Amygdala (tissue), 56 donors: ENCODE measurements at places on chromosomes 2 and 18.

- DNase-seq, result no peak
These were observed 61.0 kb upstream of the EPAS1 start for GRCh38 chr2:46236006-46236875.

GRCh38 chr2:151042964-151043363, 218.7 kb downstream of the RBM43 start:
- no peak for DNase-seq

DNA sequence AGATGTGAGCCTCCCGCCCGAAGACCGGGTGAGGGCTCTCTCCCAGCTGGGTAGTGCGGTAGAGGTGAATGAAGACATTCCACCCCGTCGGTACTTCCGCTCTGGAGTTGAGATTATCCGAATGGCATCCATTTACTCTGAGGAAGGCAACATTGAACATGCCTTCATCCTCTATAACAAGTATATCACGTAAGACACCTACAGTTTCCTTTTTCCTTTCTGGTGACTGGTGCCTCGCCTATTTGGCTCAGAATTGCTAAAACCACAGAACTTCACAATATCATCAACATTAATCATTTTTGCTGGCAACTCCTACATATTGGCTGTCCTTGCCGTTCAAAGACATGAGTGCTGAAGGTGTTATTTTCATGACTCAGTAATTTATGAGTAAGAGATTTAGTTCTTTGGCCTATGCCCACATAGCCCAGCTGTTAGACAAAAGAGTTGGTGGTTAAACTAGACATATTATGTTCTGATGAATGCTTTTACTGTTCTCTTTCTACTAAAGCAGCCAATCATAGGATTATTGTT, 2.2 kb downstream of the STAMBP start:
- DNase-seq, result no peak

GRCh38 chr2:232502911-232503808, 15.5 kb upstream of the ECEL1 start:
- no peak for DNase-seq

- no peak for DNase-seq
These were observed 10.2 kb downstream of the DSG4 start for GRCh38 chr18:31386741-31387140.

DNA sequence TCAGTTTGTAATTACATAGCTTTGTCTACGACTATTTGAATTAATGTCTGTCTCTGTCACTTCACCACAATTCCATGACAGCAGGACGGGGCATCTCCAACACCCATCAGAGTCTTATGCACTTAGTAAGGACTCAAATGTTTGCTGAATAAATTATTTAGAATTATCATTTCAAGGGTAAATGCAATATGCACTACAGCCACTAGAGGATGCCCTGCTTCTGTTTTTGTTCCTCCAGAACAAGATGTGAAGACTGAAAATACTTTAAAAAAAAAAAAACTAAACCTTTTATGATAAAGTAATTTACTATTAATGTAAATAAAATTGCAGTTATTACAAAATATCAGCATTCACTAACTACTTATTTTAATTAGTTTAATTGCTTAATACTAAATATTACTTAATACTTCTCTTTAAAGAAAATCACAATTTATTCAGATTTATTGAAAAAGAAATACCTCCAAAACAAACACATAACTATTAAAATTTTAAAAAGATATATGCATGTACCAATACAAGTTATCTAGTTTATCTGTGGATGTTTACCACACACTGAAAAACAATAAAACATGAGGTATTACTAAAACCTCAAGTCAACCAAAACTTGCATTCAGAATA, 3.2 kb downstream of the PIGN start:
- DNase-seq, result no peak

DNA sequence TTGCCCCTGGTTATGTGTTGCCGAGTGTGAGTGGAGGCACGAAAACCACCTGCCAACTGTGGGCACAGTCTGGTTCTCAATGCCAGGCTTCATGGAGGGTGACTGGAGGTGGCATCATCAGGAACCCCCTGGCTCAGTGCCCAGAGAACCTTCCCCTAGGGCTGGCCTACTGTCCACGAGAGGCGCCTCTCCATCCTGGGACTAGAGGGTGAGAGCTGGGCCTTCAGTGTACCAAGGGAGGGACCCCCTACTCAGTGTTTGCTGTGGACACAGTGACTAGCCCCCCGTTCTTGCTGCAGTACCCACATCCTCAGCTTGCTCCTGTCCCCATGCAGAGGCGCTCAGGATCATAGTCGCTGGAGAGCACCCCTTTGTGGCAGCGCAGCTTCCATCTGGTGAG, 202.6 kb downstream of the HDAC4 start:
- no peak for DNase-seq

- DNase-seq, result no peak
These were observed 193.9 kb downstream of the EIPR1 start for GRCh38 chr2:3183766-3184165.

GRCh38 chr2:189927823-189928222, 134.7 kb downstream of the MSTN start:
- DNase-seq, result no peak

DNA sequence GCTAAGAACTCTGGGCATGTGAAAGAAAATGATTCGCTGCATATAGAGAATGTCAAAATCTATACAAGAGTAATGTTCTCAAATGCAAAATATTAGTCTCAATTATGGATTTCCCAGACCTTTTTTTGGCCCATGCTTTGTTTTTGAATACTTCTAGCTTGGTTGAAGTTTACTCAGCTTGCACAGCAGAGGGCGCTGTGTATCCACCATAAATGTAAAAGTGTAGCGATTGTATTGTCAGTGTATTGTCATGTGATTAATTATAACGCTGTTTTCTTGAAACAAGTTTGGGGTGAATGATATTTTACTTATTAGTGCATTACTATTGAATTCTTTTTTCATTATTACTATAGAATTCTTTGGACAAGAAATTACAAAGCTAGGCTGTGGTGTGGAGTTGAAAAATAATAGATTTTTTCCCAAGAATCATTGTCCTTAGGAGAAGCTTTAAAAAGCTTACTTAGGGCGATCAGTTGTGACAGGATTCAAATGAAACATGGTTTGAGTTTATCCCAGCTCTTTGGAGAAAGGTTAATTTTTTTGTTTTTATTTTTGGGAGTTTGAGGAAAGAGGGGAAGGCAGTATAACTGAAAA, 98.3 kb downstream of the PIK3C3 start:
- DNase-seq, result peak; percentile 28

DNA sequence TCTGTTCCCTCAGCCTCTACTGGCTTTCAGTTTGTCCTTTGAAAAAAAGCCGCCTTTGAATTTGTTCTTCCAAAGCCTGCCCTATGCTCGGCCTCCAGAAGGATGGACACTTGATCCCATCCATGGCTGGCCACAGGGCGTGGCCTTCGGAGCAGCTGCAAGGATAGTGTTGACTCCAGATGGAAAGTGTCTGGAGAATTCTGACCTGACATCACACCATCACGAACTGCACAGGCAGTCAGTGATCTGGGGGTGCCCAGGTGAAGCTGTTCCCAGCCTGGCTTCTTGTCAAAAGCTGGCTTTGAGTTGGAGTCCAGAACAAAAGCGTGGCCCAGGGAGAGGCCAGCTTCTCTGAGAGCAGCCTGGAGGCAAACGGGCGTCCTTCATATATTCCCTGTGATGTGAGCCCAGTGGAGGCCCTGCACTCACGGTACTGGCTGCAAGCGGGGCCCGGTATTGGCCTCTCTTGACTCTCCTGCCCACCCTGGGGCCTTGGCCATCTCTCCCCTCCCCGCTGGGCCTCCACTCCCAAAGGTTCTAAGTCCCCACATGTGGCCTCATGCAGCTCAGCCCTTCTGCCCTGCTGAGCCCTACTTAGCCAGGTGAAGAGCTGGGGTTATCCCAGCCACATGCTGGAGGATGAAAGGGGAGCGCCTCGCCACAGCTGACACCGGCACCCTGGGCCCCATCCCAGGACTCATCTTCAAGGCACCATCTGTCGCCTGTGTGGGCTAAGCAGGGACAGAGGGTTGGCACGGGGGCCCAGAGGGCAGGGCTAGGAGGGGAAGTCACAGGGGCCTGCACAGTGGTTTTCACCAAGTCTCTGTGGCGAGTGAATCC, 20.4 kb upstream of the ATOH8 start:
- no peak for DNase-seq

- DNase-seq, result peak; percentile 30
These were observed at the start of gene DRC1 for GRCh38 chr2:26401739-26402541. Gene DRC1, plus strand, starts transcription at chr2:26401920. Its CDS starts 70 bp downstream, at chr2:26401990.

GRCh38 chr2:74297391-74297790, 45.8 kb downstream of the SLC4A5 start:
- no peak for DNase-seq

GRCh38 chr18:48459016-48459415, 49.8 kb upstream of the ZBTB7C start:
- no peak for DNase-seq

- no peak for DNase-seq
These were observed 28.4 kb downstream of the AFF3 start for GRCh38 chr2:100113990-100114433.

GRCh38 chr2:231260442-231261208, 62.2 kb downstream of the ARMC9 start:
- no peak for DNase-seq

GRCh38 chr2:46340740-46341420, 43.7 kb downstream of the EPAS1 start:
- no peak for DNase-seq

DNA sequence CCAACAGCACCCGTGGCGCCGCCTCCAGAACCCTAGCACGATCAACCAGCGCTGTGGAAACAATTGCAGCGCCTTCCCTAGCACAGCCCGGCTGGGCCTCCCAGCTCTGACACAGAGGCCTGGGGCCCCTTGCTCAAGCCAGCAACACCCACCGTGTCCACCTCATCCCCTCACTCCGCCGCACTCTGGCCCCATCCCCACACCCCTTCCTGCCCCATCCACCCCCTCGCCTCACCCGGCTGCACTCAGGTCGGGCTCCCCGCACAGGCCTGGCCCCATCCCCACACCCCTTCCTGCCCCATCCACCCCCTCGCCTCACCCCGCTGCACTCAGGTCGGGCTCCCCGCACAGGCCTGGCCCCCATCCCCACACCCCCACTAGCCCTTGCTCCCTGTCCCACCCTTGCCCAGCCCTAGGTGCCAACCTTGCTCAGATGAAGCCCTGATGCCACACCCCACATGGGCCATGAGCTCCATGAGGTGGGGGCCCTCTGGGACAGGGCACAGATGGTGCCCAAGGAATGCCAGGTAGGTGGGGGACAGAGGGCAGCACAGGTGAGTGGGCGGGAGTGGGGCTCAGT, 28.7 kb downstream of the KIF1A start:
- no peak for DNase-seq

GRCh38 chr2:186304064-186304463, 182.0 kb upstream of the ZC3H15 start:
- DNase-seq, result no peak

DNA sequence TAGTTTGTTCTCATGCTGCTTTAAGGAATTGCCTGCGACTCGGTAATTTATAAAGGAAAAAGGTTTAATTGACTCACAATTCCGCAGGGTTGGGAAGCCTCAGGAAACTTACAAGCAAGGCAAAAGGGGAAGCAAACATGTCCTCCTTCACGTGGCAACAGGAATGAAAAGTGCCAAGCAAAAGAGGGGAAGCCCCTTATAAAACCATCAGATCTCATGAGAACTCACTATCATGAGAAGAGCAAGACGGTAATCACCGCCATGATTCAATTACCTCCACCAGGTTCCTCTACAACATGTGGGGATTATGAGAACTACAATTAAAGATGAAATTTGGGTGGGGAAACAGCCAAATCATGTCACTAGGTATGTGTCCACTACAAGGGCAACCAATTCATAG, 53.9 kb downstream of the MAP4K3 start:
- no peak for DNase-seq

DNA sequence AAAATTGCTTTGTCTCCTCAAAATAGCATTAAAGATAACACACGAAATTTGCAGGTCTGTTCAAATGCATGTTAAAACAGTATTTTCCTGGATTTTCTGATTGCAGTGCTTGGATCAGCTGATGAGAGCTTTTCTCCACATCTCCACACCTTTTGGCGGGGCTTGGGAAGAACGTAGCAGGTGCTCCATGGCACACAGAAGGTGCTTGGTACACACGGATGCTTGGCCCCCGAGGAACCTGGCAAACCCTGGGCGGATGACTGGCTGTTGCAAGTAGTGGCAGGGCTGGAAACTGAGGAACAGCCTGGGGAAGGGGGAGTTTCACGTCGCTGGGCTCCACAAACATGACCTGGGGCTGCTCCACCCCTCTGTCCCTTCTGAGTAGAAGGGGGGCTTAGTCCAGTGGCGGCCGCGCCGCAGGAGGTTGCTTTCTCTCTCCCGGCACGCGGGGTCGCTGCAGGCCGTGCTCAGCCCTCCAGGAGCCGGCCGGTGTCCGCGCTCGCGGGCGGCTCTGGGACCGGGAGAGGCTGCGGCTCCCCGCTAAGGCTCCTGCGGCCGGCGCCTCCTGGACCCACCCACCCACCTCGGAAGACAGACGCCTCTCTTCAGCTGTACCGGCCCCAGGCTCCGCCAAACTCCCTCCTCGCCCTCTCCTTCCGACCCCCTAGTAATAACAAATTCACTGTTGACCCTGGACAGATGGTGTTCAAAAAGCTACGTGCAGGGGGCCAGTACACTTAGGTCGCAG, 69.3 kb downstream of the MARCO start:
- DNase-seq, result peak; percentile 19

GRCh38 chr2:177983183-177983788, 89.3 kb downstream of the PDE11A start:
- DNase-seq, result no peak
